Neural crest cell (in vitro differentiated cells): ENCODE measurements at places on chromosomes 13 and 19.

DNA sequence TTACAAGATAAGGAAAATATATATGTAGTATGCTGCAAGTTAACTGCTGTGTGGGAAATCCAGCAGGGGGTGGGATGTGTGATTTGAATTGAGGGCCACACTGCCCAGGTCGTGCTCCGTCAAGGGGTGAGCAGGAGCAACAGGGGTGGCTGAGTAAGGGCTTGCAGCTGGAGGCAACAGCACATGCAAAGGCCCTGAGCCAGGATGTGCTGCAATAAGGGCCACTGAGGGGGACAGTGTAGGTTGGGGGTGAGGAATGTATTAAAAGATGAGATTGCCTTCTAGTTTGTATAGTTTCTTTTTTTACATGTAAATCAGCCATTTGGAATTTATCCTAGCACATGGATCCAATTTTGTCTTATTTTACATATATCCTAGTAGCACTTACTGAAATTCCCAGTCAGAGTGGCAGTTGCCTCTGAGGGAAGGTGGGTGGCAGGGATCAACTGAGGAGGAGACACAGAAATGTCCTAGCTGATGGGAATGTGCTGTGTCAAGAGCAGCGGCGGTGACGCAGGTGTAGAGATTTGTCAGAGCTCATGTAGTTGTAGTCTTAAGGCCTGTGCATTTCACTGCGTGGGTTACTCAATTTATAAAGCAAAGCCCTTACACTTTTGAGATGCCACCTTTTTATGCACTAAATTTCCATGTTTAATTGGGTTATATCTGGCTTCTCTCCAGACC is 5.4 kb upstream of the RBM42 start:
- no peak for DNase-seq
- peaks cover 6% of the 10 kb centered on the region for H3K4me1 ChIP-seq
- H3K27me3 ChIP-seq, result no peaks in the 10 kb centered on the region
- no peak overlapping the region for H3K27ac ChIP-seq

GRCh38 chr19:16247353-16248182 is 49.9 kb downstream of the AP1M1 start:
- peak; percentile 97 for DNase-seq
- H3K4me3 ChIP-seq, result no peak overlapping the region
- no peaks in the 10 kb centered on the region for H3K4me1 ChIP-seq
- no peaks in the 10 kb centered on the region for H3K36me3 ChIP-seq

DNA sequence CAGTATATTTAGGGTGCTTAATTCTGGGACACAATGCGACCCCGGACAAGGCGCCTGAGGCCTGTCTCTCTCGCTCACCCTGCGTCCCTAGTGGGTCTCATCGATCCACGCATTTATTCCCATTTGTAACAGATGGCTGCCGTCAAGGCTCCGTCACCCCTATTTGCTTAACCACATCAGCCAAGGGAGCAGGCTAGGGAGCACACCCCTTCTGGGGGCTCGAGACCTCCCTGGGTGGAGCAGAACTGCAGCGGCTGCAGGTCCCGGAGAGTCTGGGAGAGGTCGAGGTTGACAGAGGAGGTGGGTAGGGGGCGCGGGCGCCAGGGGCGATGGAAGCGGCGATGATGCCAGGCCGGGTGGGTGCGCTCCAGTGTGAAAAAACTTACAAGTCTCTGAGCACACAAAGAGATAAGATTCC is 507 bp downstream of the ALG5 start:
- H3K36me3 ChIP-seq, result peaks cover 11% of the 10 kb centered on the region
- DNase-seq, result peak; percentile 22
- H3K27ac ChIP-seq, result peak overlapping the region; percentile 99
- peaks cover 44% of the 10 kb centered on the region for H3K4me1 ChIP-seq

DNA sequence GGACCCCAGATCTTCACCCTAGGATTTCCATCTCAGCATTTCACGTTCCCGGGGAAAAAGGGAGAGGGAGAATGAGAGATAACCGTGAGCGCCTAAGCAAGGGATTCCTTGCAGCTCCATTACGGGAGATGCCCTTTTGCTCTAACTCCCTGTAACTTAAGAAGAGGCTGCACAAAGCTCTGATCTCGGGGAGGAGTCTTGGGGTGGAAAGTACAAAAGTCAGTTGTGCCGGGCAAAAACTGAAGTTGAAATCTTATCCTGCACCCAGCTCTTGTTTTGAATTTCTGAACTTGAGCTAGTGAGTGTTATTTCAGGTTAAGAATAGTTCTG is 256.4 kb upstream of the SOX21 start:
- H3K36me3 ChIP-seq, result no peaks in the 10 kb centered on the region
- peak overlapping the region; percentile 60 for H3K27ac ChIP-seq
- DNase-seq, result no peak
- H3K27me3 ChIP-seq, result peaks cover 43% of the 10 kb centered on the region

GRCh38 chr13:27044837-27045570 is 126.6 kb downstream of the USP12 start:
- H3K36me3 ChIP-seq, result peaks cover under 1% of the 10 kb centered on the region
- H3K4me1 ChIP-seq, result peaks cover 6% of the 10 kb centered on the region
- no peak overlapping the region for H3K27ac ChIP-seq
- H3K4me3 ChIP-seq, result no peak overlapping the region

DNA sequence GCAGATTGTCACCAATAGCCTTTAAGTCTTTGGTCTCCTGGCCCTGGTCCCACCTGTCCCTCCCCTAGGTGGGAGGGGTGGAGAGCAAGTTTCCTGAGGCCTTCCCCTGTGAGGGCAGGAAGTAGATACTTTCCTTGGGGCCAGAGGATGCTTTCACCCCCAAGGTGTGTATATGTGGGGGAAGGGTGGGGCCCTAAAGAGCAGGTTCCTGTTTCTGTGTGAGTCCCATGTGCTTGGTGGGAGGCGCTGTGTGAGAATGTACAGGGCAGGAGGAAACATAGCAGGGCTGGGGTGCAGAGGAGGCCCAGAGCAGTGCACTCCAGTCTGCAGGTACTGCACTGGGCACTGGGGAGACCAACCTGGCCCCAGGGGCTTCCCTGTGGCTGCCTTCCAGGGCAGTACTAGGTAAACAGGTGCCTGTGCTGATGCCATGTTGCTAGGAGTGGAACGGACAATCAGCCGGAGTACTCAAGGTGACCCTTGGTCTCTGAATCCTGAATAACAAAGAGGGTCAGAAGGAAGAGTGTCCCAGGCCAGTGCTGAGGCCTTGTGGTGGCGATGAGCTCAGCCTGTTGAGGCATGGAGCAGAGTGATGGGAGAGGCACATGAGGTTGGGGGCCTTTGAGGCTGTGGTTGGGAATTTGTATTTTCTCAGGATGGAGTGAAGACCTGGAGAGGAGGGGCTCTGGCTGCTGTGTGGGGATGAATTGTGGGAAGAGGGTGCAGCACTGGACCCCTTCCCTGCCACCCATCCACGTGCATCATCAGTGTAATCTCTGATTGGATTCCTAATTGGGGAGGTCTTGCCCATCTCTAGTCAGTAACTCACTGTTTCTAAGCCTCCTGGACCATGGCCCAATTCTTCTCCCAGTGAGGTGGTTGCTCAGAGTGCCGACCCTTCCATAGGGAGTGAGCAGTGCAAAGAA is 5.1 kb downstream of the EGLN2 start:
- DNase-seq, result no peak
- peaks cover 64% of the 10 kb centered on the region for H3K4me1 ChIP-seq
- H3K27me3 ChIP-seq, result peaks cover 3% of the 10 kb centered on the region
- peak overlapping the region; percentile 27 for H3K27ac ChIP-seq
- H3K36me3 ChIP-seq, result peaks cover 5% of the 10 kb centered on the region

DNA sequence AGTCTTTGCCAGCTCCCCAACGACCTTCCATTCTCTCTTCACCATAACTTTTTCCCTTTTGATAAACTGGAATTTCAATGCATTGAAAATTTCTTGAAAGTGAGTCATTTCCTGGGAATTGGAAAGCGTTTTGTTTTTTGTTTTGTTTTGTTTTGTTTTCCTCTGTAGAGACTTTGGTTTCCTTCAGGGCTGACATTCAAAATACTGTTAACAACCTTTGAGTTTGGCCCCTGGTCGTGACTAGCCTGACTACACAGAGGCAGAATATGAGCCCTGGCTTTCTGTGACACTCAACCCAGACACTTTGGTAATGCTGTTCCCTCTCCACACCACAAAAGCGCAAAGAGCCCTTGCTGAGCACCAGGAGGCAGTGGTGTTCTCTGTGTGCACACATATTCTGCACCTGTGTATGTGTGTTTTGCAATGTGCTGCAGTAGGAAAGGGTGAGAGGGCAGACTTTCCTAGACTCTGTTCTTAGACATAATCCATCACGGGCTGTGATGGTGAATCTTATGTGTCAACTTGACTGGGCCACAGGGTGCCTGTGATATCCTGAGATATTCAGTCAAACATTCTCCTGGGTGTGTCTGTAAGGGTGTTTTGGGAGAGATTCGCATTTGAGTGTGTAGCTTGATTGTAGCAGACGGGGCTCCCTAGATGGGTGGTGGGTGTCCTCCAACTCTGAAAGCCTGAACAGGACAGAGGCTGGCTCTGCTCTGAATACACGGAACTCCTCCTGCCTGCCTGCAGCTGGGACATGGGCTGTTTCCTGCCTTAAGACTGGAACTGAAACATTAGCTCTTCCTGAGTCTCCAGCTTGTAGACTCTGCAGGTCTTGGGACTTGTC is 29.5 kb upstream of the ANKRD10 start:
- peaks cover 8% of the 10 kb centered on the region for H3K4me1 ChIP-seq
- DNase-seq, result no peak
- H3K27me3 ChIP-seq, result no peaks in the 10 kb centered on the region
- H3K4me3 ChIP-seq, result no peak overlapping the region
- no peaks in the 10 kb centered on the region for H3K36me3 ChIP-seq

GRCh38 chr19:7505288-7505681 is 10.6 kb upstream of the ZNF358 start:
- no peak for DNase-seq
- H3K27me3 ChIP-seq, result peaks cover 33% of the 10 kb centered on the region
- no peak overlapping the region for H3K27ac ChIP-seq
- peaks cover 7% of the 10 kb centered on the region for H3K4me1 ChIP-seq
- peak overlapping the region; percentile 27 for H3K4me3 ChIP-seq

DNA sequence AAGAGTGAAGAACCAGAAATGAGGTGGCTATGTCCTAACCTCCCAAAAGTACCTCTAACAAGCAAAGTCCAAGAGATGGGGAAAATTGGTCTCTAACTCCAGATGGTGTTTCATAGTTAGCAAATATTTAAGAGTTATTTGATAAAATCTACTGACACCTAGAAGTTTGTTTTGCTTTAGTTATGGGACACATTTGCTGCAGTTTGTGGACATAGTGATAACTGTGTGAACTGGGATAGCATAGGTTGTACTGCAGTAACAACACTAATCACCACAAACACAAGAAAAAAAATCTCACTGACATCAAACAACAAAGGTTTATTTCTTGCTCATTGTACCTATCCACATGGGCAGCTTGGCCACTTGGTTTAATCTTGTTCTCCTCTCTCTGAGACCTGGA is 965.0 kb upstream of the SPRY2 start:
- no peak overlapping the region for H3K27ac ChIP-seq
- H3K36me3 ChIP-seq, result no peaks in the 10 kb centered on the region
- H3K4me1 ChIP-seq, result no peaks in the 10 kb centered on the region
- no peak overlapping the region for H3K4me3 ChIP-seq
- H3K27me3 ChIP-seq, result no peaks in the 10 kb centered on the region

DNA sequence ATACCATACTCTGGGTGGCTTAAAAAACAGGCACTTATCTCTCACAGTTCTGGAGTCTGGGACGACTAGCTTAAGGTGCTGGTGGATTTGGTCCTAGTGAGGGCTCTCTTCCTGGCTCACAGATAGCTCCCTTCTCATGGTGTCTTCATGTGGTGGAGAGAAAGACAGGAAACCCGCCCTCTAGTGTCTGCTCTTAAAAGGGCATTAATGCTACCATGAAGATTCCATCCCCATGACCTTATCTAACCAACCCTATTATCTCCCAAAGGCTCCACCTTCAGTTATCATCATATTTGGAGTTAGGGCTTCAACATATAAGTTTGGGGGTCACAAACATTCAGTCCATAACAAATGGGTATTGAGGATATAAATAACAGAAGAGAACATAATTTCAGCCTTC is 139.4 kb downstream of the HS6ST3 start:
- H3K27me3 ChIP-seq, result no peaks in the 10 kb centered on the region
- no peaks in the 10 kb centered on the region for H3K36me3 ChIP-seq
- H3K4me1 ChIP-seq, result no peaks in the 10 kb centered on the region

DNA sequence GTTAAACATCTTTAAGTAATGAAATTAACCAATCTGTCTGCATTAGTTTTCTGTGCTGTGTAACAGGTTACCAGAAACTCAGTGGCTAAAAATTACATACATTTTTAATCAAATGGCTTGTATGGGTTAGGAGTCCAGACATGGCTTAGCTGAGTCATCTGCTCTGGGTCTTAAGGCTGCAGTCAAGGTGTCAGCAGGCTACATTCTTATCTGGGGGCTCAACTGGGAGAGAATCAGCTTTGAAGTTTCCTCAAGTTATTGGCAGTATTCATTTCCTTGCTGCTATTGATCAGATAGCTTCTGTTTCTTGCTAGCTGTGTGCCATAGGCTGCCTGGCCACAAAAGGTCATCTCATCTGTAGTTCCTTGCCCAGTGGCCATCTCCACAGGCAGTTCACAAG is 1163.0 kb downstream of the DIAPH3 start:
- peaks cover 5% of the 10 kb centered on the region for H3K4me1 ChIP-seq
- H3K27ac ChIP-seq, result no peak overlapping the region
- H3K36me3 ChIP-seq, result peaks cover 3% of the 10 kb centered on the region
- no peak for DNase-seq
- no peaks in the 10 kb centered on the region for H3K27me3 ChIP-seq
- no peak overlapping the region for H3K4me3 ChIP-seq

DNA sequence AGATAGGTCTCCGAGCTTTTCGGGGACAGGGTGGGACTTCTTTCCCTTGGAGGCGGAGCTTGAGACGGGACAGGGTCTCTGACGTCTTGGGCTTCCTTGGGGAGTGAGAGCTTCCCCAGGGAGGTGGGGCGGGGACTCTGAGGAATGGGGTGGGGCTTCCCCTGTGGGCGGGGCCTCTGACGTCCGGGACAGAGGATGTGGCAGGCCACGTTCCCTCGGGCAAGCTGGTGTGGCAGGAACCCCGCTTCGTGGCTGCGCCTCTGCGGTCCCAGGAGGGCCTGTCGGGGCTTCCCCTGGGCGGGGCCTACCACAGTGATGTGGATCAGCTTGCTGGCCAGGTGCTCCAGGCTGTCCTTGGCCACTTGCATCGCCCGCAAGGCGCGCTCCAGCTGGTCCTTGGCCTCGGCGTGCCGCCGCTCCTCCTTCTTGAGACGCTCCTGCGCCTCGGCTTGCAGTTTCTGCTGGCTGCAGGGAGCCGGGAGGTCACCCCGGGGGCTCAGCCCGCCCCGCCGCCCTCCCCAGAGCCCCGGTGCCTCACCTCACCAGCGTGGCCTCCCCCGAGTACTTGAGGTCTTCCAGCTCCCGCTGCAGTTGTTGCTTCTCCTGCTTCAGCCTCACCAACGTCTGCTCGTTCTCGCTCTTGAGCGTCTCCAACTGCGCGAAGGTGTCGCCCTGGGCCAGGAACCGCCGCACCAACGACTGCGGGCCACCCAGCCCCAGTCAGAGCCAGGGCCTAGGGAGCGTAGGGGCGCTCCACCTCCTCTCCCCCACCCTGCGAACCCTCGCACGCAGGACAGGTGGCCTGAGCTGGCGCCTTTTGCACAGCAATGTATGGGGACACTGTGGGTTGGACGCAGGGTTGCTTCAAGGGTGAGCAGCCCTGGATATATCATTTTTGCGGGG is 3.3 kb upstream of the RGL3 start:
- no peaks in the 10 kb centered on the region for H3K36me3 ChIP-seq
- no peak overlapping the region for H3K4me3 ChIP-seq
- H3K27me3 ChIP-seq, result peaks cover 68% of the 10 kb centered on the region
- H3K27ac ChIP-seq, result no peak overlapping the region
- H3K4me1 ChIP-seq, result peaks cover 14% of the 10 kb centered on the region
